ENCODE measurements at places on chromosomes 5 and 9.

DNA sequence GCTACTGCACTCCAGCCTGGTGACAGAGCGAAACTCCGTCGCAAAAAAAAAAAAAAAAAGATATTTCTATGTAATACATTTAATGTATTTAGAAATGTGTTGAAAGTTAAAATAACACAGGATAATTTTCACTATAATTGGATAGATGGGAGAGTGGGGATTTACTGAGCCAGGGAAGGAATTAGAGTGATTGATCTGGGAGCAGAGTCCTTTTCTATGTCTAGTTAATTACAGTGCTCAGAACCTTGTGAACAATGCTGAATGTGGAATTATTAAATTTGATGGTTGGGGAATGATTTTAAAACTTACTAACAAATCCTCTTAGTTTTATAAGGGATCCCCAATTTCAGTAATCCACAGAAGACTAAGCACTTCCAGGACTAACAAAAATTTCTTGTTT is 239.7 kb downstream of the CSNK1G3 start:
- DNase-seq = no peak

- no peak for DNase-seq
These were observed 10.9 kb downstream of the SMIM3 start for GRCh38 chr5:150789450-150789849.

DNA sequence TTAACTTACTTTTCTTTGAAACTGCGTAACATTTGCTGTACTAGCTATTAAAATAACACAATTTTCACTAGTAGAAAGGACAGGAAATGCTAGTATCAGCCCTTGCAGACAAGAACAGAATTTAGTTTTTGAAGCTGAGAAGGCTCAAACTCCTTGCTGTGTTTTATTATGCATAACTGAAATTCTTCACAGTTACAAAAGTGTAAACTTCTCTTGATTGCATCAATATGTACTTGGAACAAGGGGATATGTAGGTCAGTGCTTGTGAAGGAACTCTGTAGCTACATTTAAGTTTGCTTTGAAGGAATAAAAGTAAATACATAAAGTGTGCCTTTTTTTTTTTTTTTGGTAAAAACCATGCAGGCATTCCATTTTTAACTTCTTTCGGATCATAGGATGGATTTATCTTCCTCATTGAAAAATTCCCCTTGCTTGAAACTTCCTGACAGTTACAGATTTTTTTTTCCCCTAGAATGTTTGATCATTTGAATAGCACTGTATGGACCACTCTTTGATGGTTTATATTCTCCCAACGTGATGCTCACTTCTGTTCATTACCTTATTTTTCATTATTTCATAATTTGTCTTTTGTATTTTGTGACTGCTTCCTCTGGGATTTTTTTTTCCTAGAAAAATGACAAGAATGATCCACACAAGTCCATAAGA is 94.9 kb upstream of the DAB2 start:
- no peak for DNase-seq

DNA sequence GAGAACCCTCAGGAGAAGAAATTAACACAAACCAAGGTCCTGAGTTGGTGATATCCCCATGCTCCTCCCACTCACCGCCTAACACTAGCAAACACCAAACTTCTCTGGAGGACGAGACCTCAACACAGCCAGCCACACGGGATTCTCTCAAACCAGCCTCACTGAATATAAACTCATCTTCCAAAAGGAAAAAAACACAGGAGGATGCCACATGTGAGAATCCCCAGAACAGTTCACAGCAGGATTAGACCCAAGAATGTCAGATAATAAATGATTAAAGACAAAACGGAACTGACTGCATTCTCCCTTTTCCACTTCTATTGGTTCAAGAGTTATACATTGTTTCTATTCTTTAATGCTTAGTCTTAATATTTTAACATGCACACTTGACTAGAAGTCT is 89.2 kb downstream of the LPAR1 start:
- DNase-seq = no peak

- DNase-seq = no peak
These were observed 487.2 kb downstream of the ENC1 start for GRCh38 chr5:74153255-74153790.

DNA sequence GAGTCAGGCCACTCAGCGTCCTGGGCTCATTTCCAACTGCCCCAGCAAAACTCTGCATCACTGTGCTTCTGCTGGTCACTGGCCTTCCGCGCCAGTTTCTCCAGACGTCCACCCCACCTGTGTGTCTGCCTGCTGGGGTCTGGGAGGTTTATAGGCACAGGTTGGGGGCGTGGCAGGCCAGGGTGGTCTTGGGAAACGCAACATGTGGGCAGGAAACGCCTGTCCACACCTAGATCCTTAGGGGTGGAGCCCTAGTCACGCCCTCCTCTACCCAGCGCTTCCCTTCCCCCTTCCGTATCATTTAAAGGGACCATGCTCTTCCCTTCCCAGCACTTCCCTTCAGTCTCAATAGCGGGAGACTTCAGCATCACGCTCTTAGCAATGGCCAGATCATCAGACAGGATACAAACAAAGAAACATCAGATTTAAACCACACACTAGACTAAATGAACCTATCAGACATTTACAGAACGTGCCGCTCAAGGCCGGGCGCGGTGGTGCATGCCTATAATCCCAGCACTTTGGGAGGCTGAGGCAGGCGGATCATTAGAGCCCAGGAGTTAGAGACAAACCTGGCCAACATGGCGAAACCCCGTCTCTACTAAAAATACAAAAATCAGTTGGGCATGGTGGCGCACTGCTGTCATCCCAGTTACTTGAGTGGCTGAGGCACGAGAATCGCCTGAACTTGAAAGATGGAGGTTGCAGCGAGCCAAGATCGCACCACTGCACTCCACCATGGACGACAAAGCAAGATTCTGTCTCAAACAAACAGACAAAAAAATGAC is 11.8 kb upstream of the BTNL9 start:
- no peak for DNase-seq

DNA sequence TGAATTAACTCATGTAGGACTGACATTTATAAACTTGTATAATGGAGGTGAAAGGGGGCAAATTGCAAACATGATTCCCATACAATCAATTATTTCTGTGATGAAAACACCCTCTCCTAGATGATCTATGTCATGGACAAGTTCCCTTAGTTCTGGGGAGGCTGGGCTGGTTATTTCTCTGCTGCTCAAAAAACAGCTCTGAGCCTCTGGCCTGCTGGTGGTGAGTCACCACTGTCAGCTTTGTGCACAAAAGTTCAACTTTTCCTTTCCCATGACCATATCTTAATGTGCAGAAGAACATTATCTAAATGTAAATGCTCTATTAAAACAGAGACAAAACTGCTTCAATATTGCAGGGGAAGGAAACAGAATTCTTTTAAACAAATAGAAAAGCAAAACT is 85.0 kb downstream of the HMHB1 start:
- no peak for DNase-seq

- no peak for DNase-seq
These were observed 135.2 kb downstream of the GNAQ start for GRCh38 chr9:77896269-77896937.

GRCh38 chr5:137935190-137935589 is 45.9 kb downstream of the PKD2L2 start:
- DNase-seq = no peak

GRCh38 chr9:135864447-135865049 is 42.8 kb downstream of the CAMSAP1 start:
- peak; percentile 50 for DNase-seq

DNA sequence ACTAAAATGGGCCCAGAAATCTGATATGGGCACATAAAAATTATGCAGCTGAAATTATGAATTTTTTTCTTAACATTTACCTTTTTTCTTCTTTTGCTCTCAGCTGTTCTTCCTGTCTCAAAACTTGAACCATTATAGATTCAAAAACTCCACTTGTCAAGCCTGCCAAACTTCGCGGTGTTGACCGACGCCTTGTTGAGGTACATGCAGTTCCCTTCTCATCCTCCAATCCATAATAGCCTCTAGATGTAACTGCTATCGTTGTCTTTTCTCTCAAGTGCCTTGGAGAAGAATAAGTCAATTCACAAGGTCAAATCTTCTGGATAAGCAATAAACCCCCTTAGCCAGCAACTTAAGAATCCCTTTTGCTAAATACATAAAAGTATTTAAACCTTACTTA is 27.2 kb downstream of the RANBP6 start:
- DNase-seq = no peak

DNA sequence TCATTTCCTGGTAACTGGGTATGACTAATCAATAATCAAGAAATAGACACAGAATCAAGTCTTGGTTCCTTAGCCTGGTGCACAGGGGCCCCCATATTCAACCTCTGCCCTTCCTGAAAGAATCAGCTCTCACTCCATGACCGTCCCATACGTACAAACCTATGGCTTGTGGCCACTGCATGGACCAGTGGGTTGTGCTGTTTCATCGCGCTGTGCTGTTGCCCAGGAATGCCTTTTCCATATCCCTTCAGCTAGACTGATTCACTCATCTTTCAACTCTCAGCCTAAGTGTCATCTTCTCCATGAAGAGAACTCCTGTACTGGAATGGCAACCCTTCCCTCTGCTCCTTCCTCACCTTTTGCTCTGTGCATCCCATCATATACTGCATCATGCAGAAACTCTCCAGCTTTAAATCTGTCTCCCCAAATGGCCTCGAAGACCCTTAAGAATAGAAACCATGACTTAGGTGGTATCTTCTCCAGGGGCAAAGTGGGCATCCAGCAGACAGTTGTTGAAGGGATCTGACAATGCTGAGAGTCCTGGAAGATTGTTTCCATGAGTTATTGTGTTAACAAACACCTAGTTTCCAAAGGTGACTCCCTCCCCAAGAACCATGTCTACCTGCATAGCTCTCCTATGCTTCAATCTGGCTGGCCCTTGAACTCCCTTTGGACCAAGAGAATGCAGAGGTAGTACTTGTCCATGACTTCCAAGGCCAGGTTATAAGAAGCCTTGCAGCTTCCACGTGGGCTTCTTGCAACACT is 180.8 kb downstream of the ACTL7B start:
- no peak for DNase-seq

DNA sequence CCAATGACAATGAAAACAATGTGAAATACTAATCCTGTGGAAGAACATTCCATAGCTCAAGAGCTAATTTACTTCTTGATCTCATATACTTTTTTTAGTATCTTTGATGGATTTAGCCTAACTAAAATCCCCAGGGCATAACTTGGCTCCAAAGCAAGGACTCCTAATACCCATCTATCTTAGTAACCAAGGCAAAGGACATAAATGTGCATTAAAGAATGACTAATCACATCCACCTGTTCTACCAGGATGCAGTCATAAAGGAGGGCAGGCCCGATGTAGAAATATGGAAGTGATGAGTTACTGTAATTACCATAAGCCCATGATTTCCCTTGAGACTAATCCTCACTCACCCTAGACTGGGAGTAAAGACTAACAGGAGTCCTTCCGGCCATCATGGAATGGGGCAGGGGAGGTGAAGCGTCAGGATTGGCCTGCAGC is 56.9 kb downstream of the KIF24 start:
- DNase-seq = no peak

DNA sequence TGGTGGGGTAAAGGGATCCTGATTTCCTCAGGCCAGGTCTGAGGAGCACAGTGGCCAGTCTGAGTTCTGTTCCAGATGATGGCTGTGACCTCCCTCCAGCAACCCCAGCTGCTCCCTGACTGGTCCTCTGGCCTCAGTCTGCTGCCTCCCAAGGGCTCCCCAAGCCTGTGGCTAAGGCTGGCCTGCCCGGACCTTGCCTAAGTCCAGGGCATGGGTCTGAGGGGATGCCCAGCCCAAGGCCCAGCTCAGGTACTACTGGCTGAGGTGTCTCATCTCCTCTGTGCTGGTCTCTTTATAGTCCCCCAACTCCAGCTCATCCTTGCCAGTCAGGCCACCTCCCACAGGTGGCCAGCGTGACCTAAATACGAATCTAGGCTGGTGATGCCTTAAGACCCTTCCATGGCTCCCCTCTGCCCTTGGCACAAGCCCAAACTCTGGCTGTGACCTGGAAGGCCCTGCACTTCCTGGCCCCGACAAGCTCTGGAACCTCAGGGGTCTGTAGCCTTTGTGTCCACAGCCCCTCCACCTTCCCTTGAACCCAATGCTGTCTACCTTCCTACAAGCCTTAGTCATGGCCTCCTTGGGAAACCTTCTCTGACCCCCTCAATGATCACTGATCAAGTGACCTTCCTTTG is 9.8 kb downstream of the KIF12 start:
- no peak for DNase-seq

Measured in activated T-helper 2 cell treated with anti-CD3 and anti-CD28 coated beads, Interferon-gamma antibody, Interleukin-2, Interleukin-4, amounts not matched to agents 10 μg/mL and 5 μg/mL and 100 μg/mL, durations not matched to agents 14 hours and 24 hours and 36 hours (primary cell).